H9 (cell line): ENCODE measurements at places on chromosomes 7 and 10. TPM values are rescaled to one million over a fixed set of nuclear protein-coding genes. Genes with fewer than 3 reads are reported as not detected.

The OR2A5 gene
- not detected in 2 replicates for total RNA-seq

The COL13A1 gene
- 3.1 and 3.6 TPM in 2 replicates for total RNA-seq

The KAZALD1 gene
- 2.9 and 3.6 TPM in 2 replicates for total RNA-seq

The USP54 gene
- total RNA-seq = 35.7 and 37.9 TPM in 2 replicates

- no peak overlapping the region for H3K27ac ChIP-seq
- peaks cover 4% of the 10 kb centered on the region; the same call in 1 of the 2 replicates for H3K4me1 ChIP-seq
- H3K27me3 ChIP-seq = no peaks in the 10 kb centered on the region
- peaks cover 13% of the 10 kb centered on the region; the same call in 1 of the 2 replicates for H3K36me3 ChIP-seq
- no peak overlapping the region for H3K4me3 ChIP-seq
These were observed 573.6 kb downstream of the DNAJB6 start for GRCh38 chr7:157910446-157910845.

DNA sequence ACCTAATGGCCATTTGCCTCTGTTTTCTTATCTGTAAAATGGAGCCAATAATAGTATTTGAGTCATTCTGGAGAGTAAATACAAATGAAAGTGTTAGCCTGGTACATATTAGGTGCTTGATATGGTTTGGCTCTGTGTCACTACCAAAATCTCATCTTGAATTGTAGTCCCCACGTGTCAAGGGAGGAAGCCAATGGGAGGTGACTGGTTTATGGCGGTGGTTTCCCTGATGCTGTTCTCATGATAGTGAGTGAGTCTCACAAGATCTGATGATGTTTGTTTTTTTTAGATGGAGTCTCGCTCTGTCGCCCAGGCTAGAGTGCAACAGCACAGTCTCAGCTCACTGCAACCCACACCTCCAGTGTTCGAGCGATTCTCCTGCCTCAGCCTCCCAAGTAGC lies 194.0 kb upstream of the SEMA3E start:
- 0 out of 2 replicates have a peak, but pooled peaks cover 4% of the 10 kb centered on the region for H3K36me3 ChIP-seq
- H3K27ac ChIP-seq = no peak overlapping the region
- no peak overlapping the region for H3K4me3 ChIP-seq
- DNase-seq = no peak

GRCh38 chr10:6255548-6256061 lies 52.9 kb downstream of the PFKFB3 start:
- no peaks in the 10 kb centered on the region for H3K4me1 ChIP-seq
- H3K36me3 ChIP-seq = peaks cover 2% of the 10 kb centered on the region; the same call in 1 of the 2 replicates
- H3K27ac ChIP-seq = no peak overlapping the region

DNA sequence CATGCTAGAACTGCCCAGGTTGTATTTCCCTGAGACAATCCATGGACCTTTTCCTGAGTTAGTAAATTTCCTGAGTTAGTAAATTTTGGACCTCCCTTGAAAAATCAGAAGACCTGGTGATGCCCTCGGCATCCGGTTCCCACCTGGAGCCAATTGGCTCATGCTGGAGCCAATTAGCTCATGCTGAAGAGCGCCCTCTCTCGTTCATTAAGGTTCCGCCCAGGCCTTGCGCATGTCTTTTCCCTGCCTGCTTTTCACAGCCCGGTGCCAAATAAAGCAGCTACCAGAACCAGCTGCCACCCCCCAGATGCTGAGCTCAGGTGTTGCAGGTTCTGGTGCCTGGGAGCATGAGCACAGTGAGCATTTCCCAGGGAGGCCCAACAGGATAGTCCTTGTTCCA lies 96.2 kb downstream of the APBB1IP start:
- no peaks in the 10 kb centered on the region for H3K36me3 ChIP-seq
- no peaks in the 10 kb centered on the region for H3K27me3 ChIP-seq
- no peaks in the 10 kb centered on the region; the same call in 1 of the 2 replicates for H3K4me1 ChIP-seq
- H3K27ac ChIP-seq = no peak overlapping the region

- no peaks in the 10 kb centered on the region; the same call in 1 of the 2 replicates for H3K4me1 ChIP-seq
- H3K27ac ChIP-seq = no peak overlapping the region
- no peak overlapping the region for H3K4me3 ChIP-seq
- no peaks in the 10 kb centered on the region; the same call in 2 of the 3 replicates for H3K36me3 ChIP-seq
- DNase-seq = no peak
These were observed 376.1 kb upstream of the LRGUK start for GRCh38 chr7:133751079-133751478.

DNA sequence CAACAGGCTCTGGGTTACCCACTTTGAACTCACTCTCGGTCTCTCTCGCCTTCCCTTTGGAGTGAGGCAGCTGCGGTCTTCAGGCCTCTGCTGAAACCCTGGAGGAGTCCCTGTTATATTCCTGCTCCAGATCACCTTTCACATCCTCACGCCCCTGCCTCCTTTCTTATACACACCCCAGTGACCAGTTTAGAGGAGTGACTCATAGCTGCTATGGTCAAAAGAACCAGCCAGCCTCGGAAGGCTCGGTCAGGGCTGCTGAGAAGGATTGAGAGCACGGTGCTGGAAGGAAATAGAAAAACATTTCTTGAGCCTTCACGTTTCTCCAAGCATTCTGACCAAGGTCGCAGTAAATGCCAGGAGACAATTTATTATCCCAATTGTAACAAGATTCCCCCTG lies 28.3 kb upstream of the SVOPL start:
- no peaks in the 10 kb centered on the region for H3K36me3 ChIP-seq
- no peak for DNase-seq
- no peak overlapping the region for H3K4me3 ChIP-seq

- no peaks in the 10 kb centered on the region; the same call in 2 of the 3 replicates for H3K36me3 ChIP-seq
- H3K27ac ChIP-seq = no peak overlapping the region
- DNase-seq = peak; percentile 63
- H3K4me3 ChIP-seq = no peak overlapping the region
- peaks cover 86% of the 10 kb centered on the region for H3K27me3 ChIP-seq
- peaks cover 4% of the 10 kb centered on the region; the same call in 1 of the 2 replicates for H3K4me1 ChIP-seq
These were observed 10.6 kb downstream of the AUTS2 start for GRCh38 chr7:69608878-69609277.
